ENCODE measurements at places on chromosomes 2 and 18. TPM values are rescaled to one million over a fixed set of nuclear protein-coding genes. Genes with fewer than 3 reads are reported as not detected.
A peak's percentile ranks its signal among the peaks of the same experiment; 100 is the strongest.

DNA sequence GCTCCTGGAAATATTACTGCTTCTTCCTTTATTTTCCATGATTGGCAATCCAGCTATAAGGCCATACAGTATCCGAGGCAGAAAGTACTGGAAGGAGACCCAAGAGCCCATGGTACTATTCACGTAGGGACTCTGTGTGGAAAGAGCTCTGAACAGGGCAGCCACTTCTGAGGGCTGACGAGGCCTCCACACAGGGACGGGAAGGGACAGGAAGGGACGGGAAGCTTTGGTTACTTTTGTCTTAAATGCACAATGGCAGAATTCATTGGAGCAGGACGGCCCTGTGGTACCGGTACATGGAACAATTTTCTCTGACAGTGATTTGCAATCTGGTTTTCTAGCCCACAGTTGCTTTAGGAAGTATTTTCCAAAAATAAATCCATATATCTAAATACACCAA is 102.4 kb downstream of the MBP start:
- DNase-seq: no peak

GRCh38 chr2:12202313-12203075 is 456.1 kb downstream of the LPIN1 start:
- peak; percentile 37 for DNase-seq

DQX1 gene
- not detected for total RNA-seq

CRYGD gene
- not detected for total RNA-seq

GRCh38 chr18:13629841-13630715 is 96.3 kb downstream of the FAM210A start:
- no peak for DNase-seq

DNA sequence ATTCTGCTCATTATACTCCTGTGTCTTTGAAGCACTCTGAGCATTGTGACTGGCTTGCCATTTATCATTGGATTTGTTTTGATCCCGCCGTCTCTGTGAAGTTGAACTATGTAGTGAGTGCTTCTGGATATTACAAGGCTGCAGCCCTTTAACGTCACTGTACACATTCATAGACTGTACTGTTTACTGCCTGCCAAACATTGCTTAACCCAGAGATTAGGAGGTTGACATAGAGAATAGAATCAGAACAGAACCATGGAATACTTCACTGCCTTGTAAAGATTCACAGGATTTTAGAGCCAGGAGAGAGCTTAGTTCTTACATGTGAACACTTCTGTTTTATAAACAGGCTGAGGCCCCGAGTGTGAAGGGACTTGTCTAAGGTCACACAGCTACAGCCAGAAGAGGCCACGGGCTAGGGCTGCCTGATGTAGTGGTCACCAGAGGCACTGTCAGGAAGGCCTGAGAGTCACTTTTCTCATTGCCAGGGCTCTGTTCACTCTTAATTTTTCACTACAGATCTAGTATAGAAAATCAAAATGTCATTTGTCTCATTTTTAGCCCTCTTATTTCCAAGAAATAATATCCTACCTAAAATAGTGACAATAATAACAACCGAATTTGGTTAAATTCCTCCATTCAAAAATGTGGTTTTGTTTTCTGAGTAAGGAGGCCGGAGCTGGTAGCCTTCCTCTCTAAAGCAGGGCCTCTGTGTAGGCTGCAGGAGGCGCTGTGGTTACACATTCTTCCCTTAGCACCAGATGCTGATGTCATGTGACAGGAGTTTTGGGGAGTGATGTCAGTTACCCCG is 87.9 kb downstream of the UGGT1 start:
- peak; percentile 59 for DNase-seq

GNLY gene
- total RNA-seq: 2.3 TPM

- DNase-seq: no peak
Observed at GRCh38 chr2:85401844-85402243, 8.3 kb downstream of the CAPG start.

FEV gene
- not detected for total RNA-seq

CDKL4 gene
- 0.59 TPM for total RNA-seq

DNA sequence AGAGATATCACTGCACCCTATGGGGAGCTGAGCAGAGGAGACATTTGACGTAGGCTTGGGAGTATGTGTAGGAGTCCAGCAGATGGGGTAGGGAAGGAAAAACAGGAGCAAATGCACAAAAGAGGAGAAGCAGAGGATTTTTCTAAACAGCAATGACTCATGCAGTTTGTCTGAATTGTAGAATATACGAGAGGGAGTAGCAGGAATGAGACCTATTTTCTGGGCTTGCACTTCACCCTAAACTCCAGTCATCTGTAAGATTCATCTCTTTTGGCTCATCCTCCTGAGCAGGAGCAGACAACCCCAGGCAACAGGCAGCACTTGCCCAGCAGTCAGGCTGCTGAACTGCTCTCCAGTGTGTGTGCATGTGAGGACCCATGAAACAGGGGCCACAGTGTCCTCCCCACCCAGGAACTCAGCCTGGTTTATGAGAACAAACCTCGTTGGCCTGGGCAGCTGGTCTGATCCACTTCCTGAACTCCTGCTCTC is 100.2 kb upstream of the CDC42EP3 start:
- no peak for DNase-seq

RGPD6 gene
- total RNA-seq: 17.4 TPM

- no peak for DNase-seq
Observed at GRCh38 chr2:197210430-197210829, 100.2 kb downstream of the ANKRD44 start.

GLS gene
- 52.2 TPM for total RNA-seq

DNA sequence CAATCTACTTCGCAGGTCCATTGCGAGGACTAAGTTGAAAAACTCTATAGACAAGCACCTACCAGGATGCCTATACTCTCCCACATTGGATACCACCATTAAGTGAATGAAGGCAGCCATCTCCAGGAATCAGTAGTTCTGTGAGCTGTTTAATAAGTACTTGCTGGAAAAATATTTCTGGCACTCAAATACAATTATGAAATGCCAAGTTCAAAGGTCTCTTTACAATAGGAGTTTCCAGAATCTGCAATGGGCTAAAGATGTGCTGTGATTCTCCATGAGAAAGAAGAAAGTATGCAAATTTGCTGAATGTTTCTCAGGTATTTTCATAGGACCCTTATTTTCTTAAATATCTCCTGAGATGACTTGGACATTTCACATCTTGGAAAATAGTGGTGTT is 103.0 kb downstream of the AP1S3 start:
- no peak for DNase-seq

RNF125 gene
- 3.4 TPM for total RNA-seq

- no peak for DNase-seq
Observed at GRCh38 chr18:76259711-76260110, 235.3 kb downstream of the ZNF516 start.

GRCh38 chr2:104880076-104880475 is 26.2 kb downstream of the POU3F3 start:
- DNase-seq: no peak
